ENCODE measurements at places on chromosomes 2 and 18.

DNA sequence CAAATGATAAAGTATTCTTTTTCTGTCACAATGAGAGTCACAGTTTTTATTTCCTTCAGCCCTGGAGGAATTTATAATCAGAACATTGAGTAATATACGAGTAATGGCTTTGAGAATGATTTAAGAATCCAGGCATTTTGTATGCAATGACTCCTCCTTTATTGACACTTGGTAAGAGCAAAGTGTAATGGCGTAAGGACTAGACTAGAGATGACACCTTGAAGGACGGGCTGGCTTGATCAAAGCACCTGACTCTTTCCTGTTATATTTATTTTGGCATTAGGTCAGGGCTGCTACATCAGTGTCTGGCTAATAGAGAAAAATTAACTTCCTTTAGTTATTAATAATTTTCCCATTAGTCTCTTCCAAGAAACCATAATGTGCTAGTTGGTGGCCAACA is 482.4 kb upstream of the GCFC2 start:
- no peak for DNase-seq

- DNase-seq: no peak
These were observed 1.1 kb downstream of the COBLL1 start for GRCh38 chr2:164840458-164840929.

DNA sequence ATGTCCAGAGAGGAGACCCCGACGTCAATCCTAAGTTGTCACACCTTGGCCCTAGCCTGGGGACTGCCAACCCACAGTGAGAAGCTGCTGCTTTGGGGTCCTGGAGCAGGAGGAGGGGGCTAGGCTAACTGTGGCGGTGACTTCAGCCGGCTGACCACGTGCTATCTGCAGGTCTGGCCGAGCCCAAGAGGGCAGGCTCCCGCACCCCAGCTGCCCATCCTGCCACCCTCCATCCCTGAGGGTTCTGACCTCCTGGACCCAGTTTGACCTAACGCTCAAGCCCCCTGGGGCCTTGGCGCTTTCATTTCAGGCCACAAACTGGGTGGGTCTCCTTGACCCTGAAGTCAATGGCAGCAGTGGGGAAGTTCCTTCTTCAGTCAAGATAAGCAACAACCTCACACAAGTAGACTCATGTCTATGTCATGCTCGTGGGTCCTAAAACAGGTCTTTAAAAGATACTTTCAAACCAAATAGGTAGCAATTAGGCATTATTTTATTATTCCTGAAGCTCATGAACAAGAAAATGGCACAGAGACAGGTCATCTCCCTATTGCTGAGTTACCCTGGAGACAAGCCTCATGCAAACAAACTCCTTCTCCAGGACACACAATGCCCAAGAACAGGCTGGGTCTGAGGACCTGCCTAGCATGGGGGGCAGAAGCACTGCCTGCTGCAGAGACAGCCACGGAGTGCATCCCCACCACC is 2.3 kb downstream of the HES6 start:
- DNase-seq: no peak

- peak; percentile 33 for DNase-seq
These were observed at the start of gene SULT1C2 for GRCh38 chr2:108288534-108289106. TSS of gene SULT1C2 (plus strand) at chr2:108288895. CDS start at chr2:108293668, 4,773 bp downstream.

GRCh38 chr2:109172556-109173105 is 43.6 kb downstream of the SH3RF3 start:
- no peak for DNase-seq

All from iPS DF 6.9 (cell line).